ENCODE measurements at places on chromosomes 16 and 17. TPM values are rescaled to one million over a fixed set of nuclear protein-coding genes. Genes with fewer than 3 reads are reported as not detected.
A peak's percentile ranks its signal among the peaks of the same experiment; 100 is the strongest.

Gene TMEM106A
- total RNA-seq, result 3.2 TPM

GRCh38 chr16:21056396-21056795 is 94.2 kb downstream of the DNAH3 start:
- H3K27ac ChIP-seq, result no peak overlapping the region
- no peaks in the 10 kb centered on the region for H3K4me1 ChIP-seq
- DNase-seq, result no peak
- no peaks in the 10 kb centered on the region for H3K27me3 ChIP-seq
- no peaks in the 10 kb centered on the region for H3K36me3 ChIP-seq

Gene RARA
- 17.1 TPM for total RNA-seq

Gene OR3A3
- not detected for total RNA-seq

- H3K27ac ChIP-seq, result peak overlapping the region; percentile 83
- H3K27me3 ChIP-seq, result no peaks in the 10 kb centered on the region
- no peak overlapping the region for H3K4me3 ChIP-seq
- peaks cover 38% of the 10 kb centered on the region for H3K4me1 ChIP-seq
Observed at GRCh38 chr17:82804442-82805191, 35.2 kb downstream of the ZNF750 start.

Gene BICDL2
- 0.05 TPM for total RNA-seq

Gene CENPN
- 7.9 TPM for total RNA-seq

Gene SMCR8
- total RNA-seq, result 12.3 TPM

Gene ALOX12B
- total RNA-seq, result not detected

Gene ABCA10
- 4.2 TPM for total RNA-seq

DNA sequence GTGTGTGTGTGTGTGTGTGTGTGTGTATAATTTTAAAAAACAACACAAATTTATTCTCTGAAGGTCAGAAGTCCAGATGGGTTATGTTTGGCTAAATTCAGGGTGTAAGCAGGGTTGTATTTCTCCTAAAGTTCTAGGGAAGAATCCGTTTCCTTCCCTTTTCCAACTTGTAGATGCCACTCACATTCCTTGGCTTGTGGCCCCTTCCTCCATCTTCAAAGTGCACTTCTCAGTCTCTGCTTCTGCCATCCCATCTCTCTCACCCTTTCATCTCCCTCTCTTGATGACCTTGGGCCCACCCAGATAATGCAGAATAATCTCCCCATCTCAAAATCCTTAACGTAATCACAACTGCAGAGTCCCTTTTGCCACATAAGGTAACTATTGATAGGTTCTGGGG is 7.8 kb upstream of the TFAP4 start:
- H3K4me1 ChIP-seq, result no peaks in the 10 kb centered on the region
- no peak for DNase-seq
- H3K36me3 ChIP-seq, result no peaks in the 10 kb centered on the region
- no peak overlapping the region for H3K4me3 ChIP-seq
- H3K27me3 ChIP-seq, result no peaks in the 10 kb centered on the region

DNA sequence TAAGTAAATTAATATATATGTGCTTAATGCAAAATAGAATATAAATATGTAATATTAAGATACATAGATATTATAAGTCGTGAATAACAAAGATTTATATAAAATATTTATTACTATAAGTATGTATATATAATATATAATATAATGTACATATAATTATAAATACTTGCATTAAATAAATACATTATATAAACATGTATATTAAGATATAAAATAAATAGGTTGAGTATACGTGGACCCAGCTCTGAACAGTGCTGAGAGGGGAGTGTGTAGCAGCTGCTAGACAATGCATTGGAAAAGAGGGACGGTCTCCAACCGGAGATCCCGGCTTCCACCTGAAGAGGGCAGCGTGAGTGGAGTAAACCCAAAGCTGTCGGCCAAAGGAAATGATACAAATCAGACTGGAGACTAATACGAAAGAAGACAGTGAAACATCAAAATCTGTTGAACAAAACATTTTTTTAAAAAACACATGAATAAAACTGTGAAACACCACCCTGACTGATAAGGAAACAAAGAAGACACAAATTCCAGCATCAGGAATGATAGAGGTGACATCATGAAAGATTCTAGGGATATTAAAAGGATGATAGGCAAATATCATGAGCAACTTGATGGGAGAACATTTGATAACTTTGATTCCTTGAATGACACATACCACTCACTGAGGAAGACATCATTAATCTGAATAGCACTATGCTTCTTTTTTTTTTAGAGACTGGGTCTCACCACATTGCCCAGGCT is 125.4 kb upstream of the CHMP6 start:
- peaks cover 5% of the 10 kb centered on the region for H3K4me1 ChIP-seq
- H3K4me3 ChIP-seq, result no peak overlapping the region
- DNase-seq, result peak; percentile 59
- no peaks in the 10 kb centered on the region for H3K27me3 ChIP-seq
- peaks cover 5% of the 10 kb centered on the region for H3K36me3 ChIP-seq
- H3K27ac ChIP-seq, result no peak overlapping the region

DNA sequence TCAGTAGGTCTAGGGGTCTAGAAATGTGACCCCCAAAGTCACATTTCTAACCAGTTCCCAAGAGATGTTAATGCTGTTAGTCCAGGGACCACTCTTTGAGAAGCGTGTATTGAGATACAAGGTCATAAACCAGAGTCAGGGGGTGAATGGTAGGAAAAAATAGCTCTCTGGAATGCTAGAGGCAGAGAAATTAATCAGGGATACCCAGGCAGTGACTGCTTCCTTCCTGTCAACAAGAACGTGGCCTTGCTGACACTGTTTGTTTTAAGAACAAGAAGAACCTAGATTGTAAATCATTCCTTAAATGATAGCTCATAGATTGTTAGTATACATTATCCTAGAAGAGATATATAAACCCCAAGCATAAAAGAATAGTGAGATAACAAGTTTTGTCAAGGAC is 43.8 kb downstream of the PITPNM3 start:
- H3K36me3 ChIP-seq, result no peaks in the 10 kb centered on the region
- no peak overlapping the region for H3K4me3 ChIP-seq
- DNase-seq, result no peak
- H3K27me3 ChIP-seq, result peaks cover 47% of the 10 kb centered on the region
- no peak overlapping the region for H3K27ac ChIP-seq

DNA sequence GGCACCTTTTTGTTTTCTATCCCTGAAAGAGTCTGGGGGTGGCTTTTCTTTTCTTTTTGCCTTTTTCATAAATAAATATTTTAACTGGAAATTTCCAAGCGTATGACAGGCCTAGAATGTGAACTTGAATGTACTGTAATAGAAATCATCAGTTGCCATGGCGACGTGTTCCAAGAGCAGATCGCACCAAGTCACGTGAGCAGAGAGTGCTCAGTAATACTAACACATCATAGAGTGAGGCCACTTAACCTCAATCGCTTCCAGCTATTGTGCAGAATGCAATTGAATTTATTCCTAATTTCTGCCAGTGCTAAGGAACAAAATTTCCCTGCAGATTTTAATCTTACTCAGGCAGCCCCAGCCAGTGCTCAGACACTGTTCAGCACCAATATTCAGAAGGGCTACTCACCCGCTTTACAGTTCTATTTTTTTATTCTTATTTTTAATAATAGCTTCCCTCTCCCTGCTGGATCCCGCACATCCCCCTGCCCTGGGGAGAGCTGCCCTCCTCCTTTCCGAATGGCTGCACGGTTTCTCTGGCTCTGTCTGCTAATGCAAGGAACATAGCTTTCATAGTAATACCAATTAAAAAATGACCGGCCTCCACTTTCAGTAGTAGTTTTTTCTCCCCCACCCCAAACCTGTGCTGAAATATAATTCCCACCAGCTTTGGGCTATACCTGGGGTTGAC is 26.2 kb upstream of the PMFBP1 start:
- no peak overlapping the region for H3K4me3 ChIP-seq
- H3K27ac ChIP-seq, result no peak overlapping the region
- H3K4me1 ChIP-seq, result no peaks in the 10 kb centered on the region

Gene MAF
- 11.5 TPM for total RNA-seq

Gene MYL11
- not detected for total RNA-seq

DNA sequence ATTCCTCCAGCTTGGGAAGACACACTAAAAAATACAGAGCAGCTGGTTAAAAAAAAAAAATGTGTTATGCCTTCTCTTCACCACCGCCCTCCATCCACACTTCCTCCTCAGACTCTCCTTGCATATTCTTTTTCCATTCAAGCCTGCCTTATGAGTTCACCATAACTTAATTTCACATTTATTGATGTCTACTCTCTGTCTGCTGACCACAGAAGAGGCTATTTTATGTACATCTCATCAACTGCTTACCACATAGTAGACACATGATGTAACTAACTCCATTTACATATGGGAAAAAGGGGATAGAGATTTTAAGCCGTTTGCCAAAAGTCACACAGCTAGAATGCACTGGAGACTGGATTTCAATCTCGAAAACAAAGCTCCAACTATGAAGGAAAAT is 409.8 kb downstream of the CDH11 start:
- H3K4me1 ChIP-seq, result no peaks in the 10 kb centered on the region
- H3K27ac ChIP-seq, result no peak overlapping the region
- H3K36me3 ChIP-seq, result no peaks in the 10 kb centered on the region

Gene VTN
- 40.4 TPM for total RNA-seq

Gene CALB2
- total RNA-seq, result 0.36 TPM

- peak overlapping the region; percentile 64 for H3K4me3 ChIP-seq
- peaks cover 5% of the 10 kb centered on the region for H3K27me3 ChIP-seq
- no peaks in the 10 kb centered on the region for H3K36me3 ChIP-seq
- H3K27ac ChIP-seq, result no peak overlapping the region
- H3K4me1 ChIP-seq, result peaks cover 7% of the 10 kb centered on the region
- DNase-seq, result no peak
Observed at GRCh38 chr17:58414596-58414997, 2.7 kb downstream of the RNF43 start.

GRCh38 chr17:4176808-4177472 is 33.9 kb downstream of the CYB5D2 start:
- H3K4me3 ChIP-seq, result no peak overlapping the region
- no peak for DNase-seq
- H3K27ac ChIP-seq, result no peak overlapping the region

- no peaks in the 10 kb centered on the region for H3K27me3 ChIP-seq
- DNase-seq, result no peak
- no peak overlapping the region for H3K4me3 ChIP-seq
- peaks cover 19% of the 10 kb centered on the region for H3K4me1 ChIP-seq
Observed at GRCh38 chr16:1938316-1938715, 4.7 kb downstream of the MSRB1 start.

GRCh38 chr17:50466371-50467113 is 2.1 kb downstream of the CHAD start:
- H3K4me3 ChIP-seq, result no peak overlapping the region
- H3K27ac ChIP-seq, result no peak overlapping the region
- H3K27me3 ChIP-seq, result peaks cover 32% of the 10 kb centered on the region
- DNase-seq, result no peak
- H3K36me3 ChIP-seq, result no peaks in the 10 kb centered on the region

GRCh38 chr17:17440010-17440843 is 36.6 kb upstream of the MED9 start:
- peak; percentile 53 for DNase-seq
- no peaks in the 10 kb centered on the region for H3K27me3 ChIP-seq
- no peak overlapping the region for H3K27ac ChIP-seq
- H3K4me3 ChIP-seq, result no peak overlapping the region
- no peaks in the 10 kb centered on the region for H3K36me3 ChIP-seq
- peaks cover 16% of the 10 kb centered on the region for H3K4me1 ChIP-seq

DNA sequence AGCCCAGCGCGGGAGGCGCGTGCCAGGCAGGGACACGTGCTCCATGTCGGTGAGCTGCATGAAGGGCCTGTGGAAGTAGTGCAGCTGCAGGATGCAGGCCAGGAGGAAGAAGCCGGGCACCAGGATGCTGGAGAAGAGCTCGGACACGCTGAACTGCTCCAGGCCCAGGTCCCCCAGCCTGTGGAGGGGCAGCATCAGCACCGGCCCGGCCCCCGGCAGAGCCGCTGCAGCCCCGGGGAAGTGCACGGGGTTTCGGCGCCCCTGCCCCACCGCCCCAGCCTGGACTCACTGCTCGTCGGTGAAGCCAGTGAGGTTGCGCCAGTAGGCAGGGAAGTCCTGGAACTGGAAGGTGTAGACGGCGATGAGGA is 28.0 kb downstream of the CTU2 start:
- no peak overlapping the region for H3K4me3 ChIP-seq
- H3K36me3 ChIP-seq, result peaks cover 13% of the 10 kb centered on the region
- H3K4me1 ChIP-seq, result peaks cover 6% of the 10 kb centered on the region
- no peak overlapping the region for H3K27ac ChIP-seq
- DNase-seq, result no peak

- peaks cover 23% of the 10 kb centered on the region for H3K4me1 ChIP-seq
- H3K4me3 ChIP-seq, result no peak overlapping the region
- peak overlapping the region; percentile 5 for H3K27ac ChIP-seq
- H3K36me3 ChIP-seq, result no peaks in the 10 kb centered on the region
- no peaks in the 10 kb centered on the region for H3K27me3 ChIP-seq
Observed at GRCh38 chr16:57395026-57395425, 9.5 kb upstream of the CCL17 start.

Gene CAPN15
- 17.4 TPM for total RNA-seq

Gene CCL8
- 0.41 TPM for total RNA-seq

Gene MYO1D
- total RNA-seq, result 5.5 TPM

Gene DCAKD
- total RNA-seq, result 25.9 TPM

DNA sequence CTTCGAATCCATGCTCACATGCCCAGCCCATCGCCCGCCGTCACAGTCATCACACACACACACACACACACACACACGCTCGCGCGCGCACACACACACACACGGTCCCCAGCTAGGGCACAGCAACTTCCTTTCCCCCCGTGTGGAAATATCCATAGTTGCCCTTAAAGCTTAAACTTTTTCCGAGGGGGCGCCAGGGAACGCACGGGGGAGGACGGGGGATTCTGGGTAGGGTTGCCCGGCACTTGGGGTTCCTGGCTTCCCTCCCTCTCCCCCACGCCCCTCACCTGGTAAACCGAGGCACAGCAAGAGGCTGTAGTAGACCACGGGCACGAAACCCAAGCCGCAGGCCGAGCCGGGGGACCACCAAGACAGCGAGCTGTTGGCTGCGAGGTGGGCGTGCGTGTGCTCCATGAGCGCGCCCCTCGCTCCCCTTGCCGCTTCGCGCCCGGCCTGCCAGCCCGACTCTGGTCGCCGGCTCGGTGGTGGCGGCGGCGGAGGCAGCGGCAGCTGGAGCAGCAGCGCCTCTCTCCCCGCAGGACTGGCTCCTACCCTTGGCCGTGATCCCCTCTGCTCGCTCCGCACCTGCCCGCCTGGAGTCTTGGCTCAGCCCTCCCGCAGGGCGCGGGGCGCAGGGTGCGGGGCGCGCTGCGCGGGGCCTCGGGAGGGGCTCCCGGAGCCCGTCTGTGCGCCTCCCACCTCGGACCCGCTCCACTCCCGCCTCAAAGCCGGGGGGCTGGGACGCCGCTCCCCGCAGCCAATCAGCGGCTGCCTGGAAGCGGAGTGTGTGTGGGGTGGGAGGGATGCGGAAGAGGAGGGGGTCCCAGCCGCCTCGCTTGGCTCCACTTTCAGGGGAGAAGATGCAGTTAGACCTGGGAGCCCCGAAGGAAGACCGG is at the start of gene GPR139:
GPR139 (minus strand) TSS at position 688 of the 896 bp plus-strand sequence; CDS start at position 414, 274 bp downstream.
- peaks cover 94% of the 10 kb centered on the region for H3K27me3 ChIP-seq
- H3K4me1 ChIP-seq, result peaks cover 7% of the 10 kb centered on the region
- no peak within 1 kb of the TSS for H3K4me3 ChIP-seq
- no peak for DNase-seq
